Activated T-helper 1 cell treated with anti-CD3 and anti-CD28 coated beads, Interleukin-12 subunit alpha, Interleukin-12 subunit beta, Interleukin-2, Interleukin-4 antibody, amounts not matched to agents 30 ng/mL and 10 ng/mL and 1 ng/mL, durations not matched to agents 14 hours and 24 hours and 36 hours (primary cell): ENCODE measurements at places on chromosomes 16 and 17.

DNA sequence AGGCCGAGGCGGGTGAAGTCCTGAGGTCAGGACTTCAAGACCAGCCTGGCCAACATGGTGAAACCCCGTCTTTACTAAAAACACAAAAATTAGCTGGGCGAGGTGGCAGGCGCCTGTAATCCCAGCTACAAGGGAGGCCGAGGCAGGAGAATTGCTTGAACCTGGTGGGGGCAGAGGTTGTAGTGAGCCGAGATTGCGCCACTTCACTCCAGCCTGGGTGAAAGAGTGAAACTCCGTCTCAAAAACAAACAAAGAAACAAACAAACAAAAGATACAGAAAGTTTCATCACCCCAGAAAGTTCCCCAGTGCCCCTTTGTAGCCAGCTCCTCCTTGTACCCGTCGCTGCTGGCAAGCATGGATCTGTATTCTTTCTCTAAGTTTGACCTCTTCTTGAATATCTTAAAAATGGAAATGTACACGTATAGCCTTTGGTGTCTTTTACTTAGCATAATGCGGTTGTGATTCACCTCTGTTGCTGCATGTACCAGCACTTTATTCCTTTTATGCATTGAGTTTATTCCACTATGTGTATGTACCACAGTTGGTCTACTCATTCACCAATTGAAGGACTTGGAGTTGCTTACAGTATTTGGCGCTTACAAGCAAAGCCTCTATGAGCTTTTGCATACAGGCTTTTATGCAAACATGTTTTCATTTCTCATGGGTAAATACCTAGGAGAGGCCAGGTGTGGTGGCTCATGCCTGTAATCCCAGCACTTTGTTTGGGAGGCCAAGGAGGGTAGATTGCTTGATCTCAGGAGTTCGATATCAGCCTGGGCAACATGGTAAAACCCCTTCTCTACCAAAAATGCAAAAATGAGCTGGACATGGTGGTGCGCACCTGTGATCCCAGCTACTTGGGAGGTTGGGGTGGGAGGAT is 87.5 kb upstream of the CLEC18A start:
- H3K36me3 ChIP-seq: peaks cover 4% of the 10 kb centered on the region
- no peak overlapping the region for H3K27ac ChIP-seq
- no peaks in the 10 kb centered on the region for H3K4me1 ChIP-seq
- DNase-seq: no peak
- H3K4me3 ChIP-seq: no peak overlapping the region
- no peaks in the 10 kb centered on the region for H3K27me3 ChIP-seq

DNA sequence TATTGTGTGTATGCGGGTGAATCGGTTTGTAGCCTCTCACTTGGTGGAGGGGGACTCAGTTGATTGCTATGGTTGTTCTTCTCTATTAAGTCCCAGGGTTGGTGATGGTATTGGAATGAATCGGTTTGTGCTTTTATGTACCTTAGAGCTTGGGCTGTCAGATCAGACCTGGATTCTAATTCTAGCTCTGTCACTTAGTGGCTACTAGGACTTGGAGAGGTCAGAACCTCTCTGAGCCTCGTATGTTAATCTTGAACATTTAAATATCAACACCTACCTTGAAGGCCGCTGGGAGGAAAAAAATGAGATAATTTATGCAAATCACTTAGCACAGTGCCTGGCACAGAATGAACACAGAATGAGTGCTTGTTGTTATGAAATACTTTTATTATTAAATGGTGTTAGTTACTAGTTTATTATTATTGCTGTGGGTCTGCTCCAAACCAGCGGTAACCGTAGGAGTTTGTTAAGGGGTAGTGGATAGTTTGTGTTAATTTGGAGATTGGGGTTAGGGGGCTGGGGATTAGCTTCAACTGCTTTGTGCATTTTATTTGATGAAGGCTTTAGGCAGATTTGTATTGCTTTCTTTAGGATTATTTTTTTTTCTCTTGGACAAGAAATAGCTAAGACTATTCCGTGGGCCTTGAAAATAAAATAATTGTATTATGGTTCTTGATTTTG is 3.5 kb downstream of the KDM6B start:
- peak overlapping the region; percentile 85 for H3K4me3 ChIP-seq
- no peak for DNase-seq
- peak overlapping the region; percentile 70 for H3K27ac ChIP-seq
- H3K27me3 ChIP-seq: peaks cover 3% of the 10 kb centered on the region

- H3K4me1 ChIP-seq: no peaks in the 10 kb centered on the region
- no peak overlapping the region for H3K4me3 ChIP-seq
- H3K36me3 ChIP-seq: no peaks in the 10 kb centered on the region
These were observed 25.0 kb upstream of the ATP2A3 start for GRCh38 chr17:3989041-3989886.

DNA sequence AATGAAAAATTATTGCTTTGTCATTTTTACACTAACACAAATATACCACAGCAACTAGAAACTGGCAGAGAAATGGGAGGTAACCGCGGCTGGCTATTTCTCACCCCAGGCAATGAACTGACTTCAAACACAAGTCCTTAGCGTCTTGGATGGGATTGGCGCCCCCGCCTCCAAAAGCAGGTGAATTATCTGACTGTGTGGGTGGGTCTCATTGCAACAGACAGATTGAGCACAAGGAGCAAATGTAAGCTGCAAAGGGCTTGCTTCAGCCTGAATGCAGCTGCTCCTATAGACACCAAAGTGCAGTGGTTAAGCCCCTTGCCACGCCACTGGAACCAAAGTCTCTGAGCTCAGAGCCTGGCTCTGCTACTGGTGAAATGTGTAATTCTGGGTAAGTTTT is 225.0 kb downstream of the XYLT1 start:
- no peak for DNase-seq
- no peak overlapping the region for H3K4me3 ChIP-seq
- no peak overlapping the region for H3K27ac ChIP-seq
- H3K36me3 ChIP-seq: peaks cover 16% of the 10 kb centered on the region
- no peaks in the 10 kb centered on the region for H3K27me3 ChIP-seq

GRCh38 chr16:27097800-27098230 is 31.1 kb downstream of the C16orf82 start:
- peaks cover 12% of the 10 kb centered on the region for H3K27me3 ChIP-seq
- H3K27ac ChIP-seq: no peak overlapping the region
- H3K36me3 ChIP-seq: no peaks in the 10 kb centered on the region
- DNase-seq: no peak

GRCh38 chr16:48244080-48244862 is at the start of gene LONP2:
Gene LONP2 (plus strand): TSS chr16:48244300. CDS start chr16:48244389, 89 bp downstream.
- H3K4me1 ChIP-seq: peaks cover 27% of the 10 kb centered on the region
- peaks cover 8% of the 10 kb centered on the region for H3K36me3 ChIP-seq
- DNase-seq: peak; percentile 90
- peaks cover 2% of the 10 kb centered on the region for H3K27me3 ChIP-seq

DNA sequence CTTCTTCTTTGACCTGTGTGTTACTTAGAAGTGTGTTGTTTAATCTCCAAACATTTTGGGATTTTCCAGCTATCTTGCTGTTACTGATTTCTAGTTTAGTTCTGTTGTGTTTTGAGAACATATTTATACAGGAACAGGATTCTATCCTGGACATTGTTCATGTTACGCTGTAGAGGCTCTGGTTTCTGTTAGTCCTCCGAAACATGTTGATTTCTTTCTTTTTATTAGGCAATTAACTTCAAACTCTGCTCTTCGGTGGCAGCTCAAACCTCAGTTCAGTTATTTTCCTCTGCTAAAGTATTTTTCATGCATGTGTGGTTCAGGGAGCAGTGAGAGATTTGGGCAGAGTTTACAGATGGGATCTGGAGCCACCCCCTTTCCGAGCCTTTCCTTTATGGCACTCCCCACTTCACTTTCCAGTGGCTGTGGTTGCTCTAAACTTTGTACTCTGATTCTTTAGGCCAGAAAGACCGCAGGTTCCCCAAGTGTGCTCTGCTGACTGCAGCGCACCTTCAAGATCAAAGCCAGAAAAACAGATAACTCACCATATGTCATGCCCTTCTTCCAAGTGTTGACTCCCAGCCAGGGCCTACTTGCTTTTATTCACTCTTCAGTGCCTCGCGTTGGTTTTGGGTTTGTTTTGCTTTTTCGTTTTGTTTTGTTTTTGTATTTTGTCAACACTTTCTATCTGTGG is 77.6 kb upstream of the KSR1 start:
- peaks cover 7% of the 10 kb centered on the region for H3K4me1 ChIP-seq
- H3K27ac ChIP-seq: no peak overlapping the region
- H3K36me3 ChIP-seq: peaks cover 2% of the 10 kb centered on the region
- peaks cover 27% of the 10 kb centered on the region for H3K27me3 ChIP-seq
- H3K4me3 ChIP-seq: no peak overlapping the region

- H3K27ac ChIP-seq: no peak overlapping the region
- H3K4me1 ChIP-seq: no peaks in the 10 kb centered on the region
- no peak overlapping the region for H3K4me3 ChIP-seq
- H3K36me3 ChIP-seq: peaks cover 18% of the 10 kb centered on the region
- DNase-seq: no peak
- no peaks in the 10 kb centered on the region for H3K27me3 ChIP-seq
These were observed 10.9 kb downstream of the CACNB1 start for GRCh38 chr17:39186481-39187002.

- peaks cover 11% of the 10 kb centered on the region for H3K4me1 ChIP-seq
- H3K36me3 ChIP-seq: no peaks in the 10 kb centered on the region
- DNase-seq: no peak
- H3K27ac ChIP-seq: peak overlapping the region; percentile 63
These were observed 14.6 kb upstream of the CIBAR2 start for GRCh38 chr16:85126705-85127378.

GRCh38 chr16:52912565-52913173 is 140.0 kb downstream of the CHD9NB start:
- H3K27ac ChIP-seq: no peak overlapping the region
- no peak for DNase-seq
- no peaks in the 10 kb centered on the region for H3K36me3 ChIP-seq
- no peaks in the 10 kb centered on the region for H3K27me3 ChIP-seq
- H3K4me3 ChIP-seq: no peak overlapping the region

DNA sequence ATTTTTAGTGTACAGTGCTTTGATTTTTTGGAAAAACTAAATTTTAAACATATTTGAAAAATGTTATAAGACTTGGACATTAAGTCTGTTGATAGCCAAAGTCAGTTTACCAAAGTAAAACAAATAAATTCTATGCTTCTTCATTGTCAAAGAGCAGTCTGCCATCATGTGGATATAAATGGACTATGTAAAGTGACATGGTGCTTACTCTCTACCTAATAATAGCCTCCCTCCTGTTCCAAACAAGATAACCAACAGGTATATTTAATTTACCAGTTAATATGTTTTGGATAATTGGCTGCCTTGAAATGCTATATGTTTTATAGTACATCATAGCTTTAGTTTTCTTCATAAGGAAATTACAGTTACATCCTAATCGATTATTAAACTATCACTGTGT is 15.9 kb downstream of the TAF15 start:
- H3K36me3 ChIP-seq: peaks cover 58% of the 10 kb centered on the region
- no peaks in the 10 kb centered on the region for H3K27me3 ChIP-seq
- H3K4me3 ChIP-seq: no peak overlapping the region
- H3K27ac ChIP-seq: no peak overlapping the region

DNA sequence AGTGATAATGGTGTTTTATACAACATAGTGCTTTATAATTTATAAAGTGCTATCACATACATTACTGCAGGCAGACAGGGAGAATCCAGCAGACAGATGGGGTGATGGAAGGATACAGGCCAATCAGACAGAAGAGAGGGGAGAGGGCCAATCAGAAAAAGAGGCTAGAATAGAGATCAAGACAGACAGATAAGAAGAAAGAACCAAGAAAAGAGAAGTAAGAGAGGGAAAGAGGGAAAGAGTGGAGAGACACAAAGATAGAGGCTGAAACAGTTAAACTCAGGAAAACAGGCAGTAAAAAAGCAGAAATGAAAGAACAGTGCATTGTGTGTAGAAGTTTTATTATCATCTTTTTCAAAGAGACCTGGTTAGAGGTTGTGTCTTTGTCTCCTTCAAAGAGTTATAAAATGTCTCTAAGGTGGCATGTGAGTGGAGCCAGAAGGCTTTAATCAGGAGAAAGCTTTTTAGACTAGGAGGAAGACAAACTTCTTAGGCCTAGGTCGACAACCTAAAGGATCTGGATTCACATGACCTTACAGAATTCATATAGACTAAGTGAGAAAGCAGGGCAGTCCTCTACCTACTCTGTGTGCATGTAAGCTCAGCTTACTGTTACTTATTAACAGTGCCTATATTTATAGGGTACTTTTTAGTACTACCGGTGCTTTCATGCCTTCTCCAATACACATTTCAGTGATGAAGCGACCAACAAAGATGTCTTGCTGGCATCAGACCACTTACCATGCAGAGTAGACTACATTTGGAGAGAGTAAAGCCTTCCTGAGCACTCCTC is 8.3 kb upstream of the CHD3 start:
- peaks cover 11% of the 10 kb centered on the region for H3K4me1 ChIP-seq
- DNase-seq: no peak
- H3K27ac ChIP-seq: no peak overlapping the region
- H3K27me3 ChIP-seq: no peaks in the 10 kb centered on the region
- H3K36me3 ChIP-seq: peaks cover 9% of the 10 kb centered on the region

DNA sequence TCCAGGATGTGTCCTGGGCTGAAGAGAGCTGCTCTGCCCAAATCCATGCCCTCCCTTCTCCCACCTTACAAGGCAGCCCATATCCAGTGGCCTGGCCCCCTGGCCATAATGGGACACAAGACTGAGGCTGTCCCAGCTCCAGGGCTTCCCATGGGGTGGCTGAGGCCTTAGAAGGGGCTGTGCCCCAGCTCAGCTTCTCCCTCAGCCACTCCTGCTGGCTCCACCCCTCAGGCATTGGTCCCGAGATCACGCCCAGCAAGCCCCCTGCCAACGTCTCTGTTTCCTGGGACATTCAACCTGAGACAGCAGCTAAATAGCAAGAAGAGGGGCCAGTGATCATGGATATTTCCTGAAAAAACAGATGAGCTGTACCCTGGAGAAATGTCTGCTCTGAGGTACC is 43.3 kb downstream of the ARHGAP27 start:
- no peaks in the 10 kb centered on the region for H3K36me3 ChIP-seq
- DNase-seq: no peak
- no peak overlapping the region for H3K27ac ChIP-seq

DNA sequence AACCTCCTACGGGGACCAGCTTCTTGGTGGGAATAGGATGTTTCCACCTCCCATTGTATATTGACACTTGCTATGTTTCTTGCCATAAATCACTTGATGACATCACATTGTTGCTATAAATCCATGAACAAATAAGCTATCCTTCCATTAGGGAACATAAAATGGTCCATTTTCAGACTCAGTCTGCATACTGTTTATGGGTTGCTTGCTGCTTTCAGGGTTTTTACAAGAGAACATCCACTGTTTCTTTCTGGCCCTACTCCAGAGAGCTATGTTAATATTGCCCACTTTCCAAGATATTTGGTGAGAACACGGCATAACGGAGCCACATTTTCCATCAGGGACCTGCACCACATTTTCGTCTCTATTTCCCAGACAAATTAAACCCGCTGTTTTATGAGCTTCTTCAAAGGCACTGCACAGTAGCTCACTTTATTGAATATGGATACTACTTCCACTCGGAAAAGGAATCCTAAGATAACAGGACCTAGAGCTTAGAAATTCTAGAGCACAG is 800.2 kb downstream of the KCNJ2 start:
- no peaks in the 10 kb centered on the region for H3K4me1 ChIP-seq
- no peaks in the 10 kb centered on the region for H3K36me3 ChIP-seq
- no peak overlapping the region for H3K27ac ChIP-seq
- no peak overlapping the region for H3K4me3 ChIP-seq

GRCh38 chr16:73616166-73616753 is 568.3 kb upstream of the ZFHX3 start:
- no peaks in the 10 kb centered on the region for H3K36me3 ChIP-seq
- H3K27me3 ChIP-seq: no peaks in the 10 kb centered on the region
- no peak overlapping the region for H3K27ac ChIP-seq
- no peaks in the 10 kb centered on the region for H3K4me1 ChIP-seq
- DNase-seq: no peak
